ENCODE measurements at places on chromosomes 2 and 18.

- peak; percentile 2 for DNase-seq
These were observed 199.1 kb upstream of the POU3F3 start for GRCh38 chr2:104654811-104655210.

- no peak for DNase-seq
These were observed 760.3 kb upstream of the SOX11 start for GRCh38 chr2:4931721-4932365.

DNA sequence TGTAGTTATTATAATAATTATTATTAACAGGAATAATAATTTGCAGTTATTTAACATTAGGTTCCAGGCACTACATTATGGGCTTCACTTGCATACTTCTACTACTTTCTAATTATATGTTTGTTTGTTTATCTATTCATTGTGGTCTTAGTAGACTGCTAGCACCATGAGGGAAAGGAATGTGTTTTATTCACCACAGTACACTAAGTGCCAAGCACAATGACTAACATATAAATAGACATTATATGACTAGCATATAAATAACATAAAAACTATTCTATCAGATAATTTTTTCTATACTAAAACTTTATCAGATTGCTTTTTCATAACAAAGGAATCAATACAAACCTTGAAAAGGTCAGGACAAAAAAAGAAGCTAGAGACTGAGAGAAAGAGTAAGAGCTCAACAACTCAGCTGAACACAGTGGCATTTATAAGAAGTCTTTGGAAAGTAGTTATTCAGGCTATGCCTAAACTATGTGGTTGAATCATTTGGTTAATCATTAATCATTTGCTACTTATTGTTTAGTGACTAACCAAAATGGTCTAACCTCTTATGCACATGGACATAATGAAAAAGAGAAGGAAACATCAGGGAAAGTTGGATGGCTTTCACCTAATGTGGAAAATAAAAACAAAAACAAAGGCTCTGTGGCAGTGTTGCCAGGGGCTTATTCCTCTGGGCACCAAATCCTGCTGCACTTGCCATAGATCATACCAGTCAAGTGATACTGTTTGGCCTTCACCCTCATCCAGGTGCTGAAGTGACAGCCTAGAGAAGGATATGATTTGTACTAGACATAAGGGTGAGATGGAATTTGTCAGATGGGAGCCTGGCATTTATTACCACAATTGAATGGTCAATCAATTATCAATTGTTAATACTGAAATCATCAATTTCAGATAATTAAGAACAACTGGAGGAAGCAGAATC, 174.9 kb downstream of the ETAA1 start:
- DNase-seq = no peak

GRCh38 chr18:3139406-3139805, 80.4 kb downstream of the MYOM1 start:
- DNase-seq = no peak

DNA sequence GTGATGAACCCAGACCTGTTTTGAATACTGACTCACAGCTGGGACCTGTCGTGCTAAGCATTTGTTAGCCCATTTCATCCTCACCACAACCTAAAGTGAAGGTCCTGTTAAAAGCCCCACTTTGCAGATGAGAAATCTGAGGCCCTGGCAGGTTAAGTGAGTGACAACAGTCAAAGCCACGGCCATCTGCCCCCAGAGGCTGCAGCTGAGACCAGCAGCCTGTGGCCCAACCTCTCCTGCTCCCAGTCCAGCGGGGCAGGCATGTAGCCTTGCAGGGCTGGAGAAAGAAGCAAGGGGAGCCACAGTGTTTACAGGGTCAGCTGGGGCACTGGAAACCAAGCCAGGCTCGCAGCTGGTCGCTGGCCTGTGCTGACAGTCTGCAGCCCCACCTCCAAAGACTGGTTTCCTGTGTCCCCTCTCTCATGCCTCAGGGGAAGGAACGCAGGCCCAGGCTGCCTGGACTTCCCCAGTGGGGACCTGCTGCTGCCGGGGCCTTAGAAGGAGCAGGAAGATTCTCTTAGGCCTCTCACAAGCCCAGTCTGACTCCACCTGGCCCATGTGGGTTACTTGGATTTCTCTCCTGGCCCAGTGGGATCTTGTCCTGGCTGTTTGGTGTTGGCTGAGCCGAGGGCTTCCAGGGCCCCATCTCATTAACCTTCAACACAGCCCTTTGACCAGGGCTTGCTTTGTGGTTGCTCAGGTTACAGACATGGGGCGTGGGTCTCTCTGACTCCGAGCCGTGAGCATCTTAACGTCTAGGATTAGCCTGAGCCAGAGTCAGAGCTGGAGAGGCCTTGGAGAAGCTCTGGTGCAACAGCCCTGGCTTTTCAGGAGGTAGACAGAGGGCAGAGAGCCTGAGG, 1.7 kb downstream of the INPP5D start:
- DNase-seq = no peak

- peak; percentile 58 for DNase-seq
These were observed 568.3 kb downstream of the LRRTM4 start for GRCh38 chr2:76953733-76954347.

GRCh38 chr2:144942516-144943256, 422.8 kb upstream of the ZEB2 start:
- no peak for DNase-seq

- no peak for DNase-seq
These were observed 17.9 kb downstream of the RAB12 start for GRCh38 chr18:8627107-8627472.

Data from NCI-H345 (cell line).